ENCODE measurements at places on chromosomes 2 and 18. TPM values are rescaled to one million over a fixed set of nuclear protein-coding genes. Genes with fewer than 3 reads are reported as not detected.

The ANO7 gene
- total RNA-seq: 0.45 TPM

The GAD1 gene
- 0.70 TPM for total RNA-seq

The RTP5 gene
- not detected for total RNA-seq

The POTEI gene
- not detected for total RNA-seq

The GALNT5 gene
- total RNA-seq: not detected

The MEP1B gene
- 0.26 TPM for total RNA-seq

The CD207 gene
- 1.1 TPM for total RNA-seq

The KCNF1 gene
- total RNA-seq: 0.32 TPM

The SPATS2L gene
- total RNA-seq: 10.0 TPM

The FHOD3 gene
- 0.34 TPM for total RNA-seq

The CYP27A1 gene
- total RNA-seq: 1.2 TPM

The MBD1 gene
- total RNA-seq: 70.8 TPM

The DSG2 gene
- total RNA-seq: not detected

The NR4A2 gene
- 1.8 TPM for total RNA-seq

The CPLX4 gene
- total RNA-seq: not detected

The EPB41L3 gene
- total RNA-seq: 0.20 TPM

The KLHL14 gene
- total RNA-seq: 1.3 TPM

The CNOT11 gene
- 53.7 TPM for total RNA-seq

The LRRTM1 gene
- total RNA-seq: not detected

The FBLN7 gene
- 4.1 TPM for total RNA-seq

The SAG gene
- 1.3 TPM for total RNA-seq

The MAP2 gene
- total RNA-seq: 2.0 TPM

The HES6 gene
- total RNA-seq: 26.9 TPM

The IL1F10 gene
- total RNA-seq: not detected

The SMYD1 gene
- not detected for total RNA-seq

The USP14 gene
- total RNA-seq: 134 TPM

The EN1 gene
- not detected for total RNA-seq

The SERPINB12 gene
- total RNA-seq: not detected

The KIAA2012 gene
- 0.13 TPM for total RNA-seq

The EFEMP1 gene
- not detected for total RNA-seq

The CD8B2 gene
- not detected for total RNA-seq

The WDR7 gene
- 21.2 TPM for total RNA-seq

The REG3G gene
- total RNA-seq: not detected

The RAPGEF4 gene
- 0.96 TPM for total RNA-seq

The AOX1 gene
- total RNA-seq: 2.4 TPM

The ALPI gene
- total RNA-seq: not detected

The TDRD15 gene
- total RNA-seq: not detected

The HJURP gene
- total RNA-seq: 107 TPM

The FEV gene
- total RNA-seq: 12.6 TPM

The DCTN1 gene
- total RNA-seq: 172 TPM

The CCDC74A gene
- total RNA-seq: 7.0 TPM

The CRYGC gene
- not detected for total RNA-seq

All from A673 (cell line).